CD4-positive, alpha-beta T cell (primary cell): ENCODE measurements at places on chromosomes 11 and 22.

DNA sequence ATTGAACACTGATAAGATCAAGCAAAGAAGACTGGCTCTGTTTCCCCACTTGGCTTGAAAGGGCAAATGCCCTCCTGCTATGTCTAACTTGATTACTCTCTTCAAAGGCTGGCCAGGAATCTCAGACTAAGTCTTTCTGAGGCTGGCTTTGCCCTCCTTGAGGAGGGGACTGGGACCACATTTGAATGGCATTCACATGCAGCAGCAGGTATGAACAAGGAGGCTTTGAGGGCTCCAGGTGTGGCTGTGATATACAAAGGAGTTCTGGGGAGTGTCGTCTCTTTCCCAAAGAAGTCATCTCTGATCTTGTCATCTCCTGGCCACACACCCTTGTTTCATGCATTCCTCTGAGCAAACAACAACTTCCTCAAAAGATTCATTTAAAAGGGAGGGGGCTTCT lies 130.8 kb downstream of the ARL14EP start:
- DNase-seq = no peak

GRCh38 chr11:35981581-35981980 lies 37.7 kb downstream of the LDLRAD3 start:
- DNase-seq = no peak

DNA sequence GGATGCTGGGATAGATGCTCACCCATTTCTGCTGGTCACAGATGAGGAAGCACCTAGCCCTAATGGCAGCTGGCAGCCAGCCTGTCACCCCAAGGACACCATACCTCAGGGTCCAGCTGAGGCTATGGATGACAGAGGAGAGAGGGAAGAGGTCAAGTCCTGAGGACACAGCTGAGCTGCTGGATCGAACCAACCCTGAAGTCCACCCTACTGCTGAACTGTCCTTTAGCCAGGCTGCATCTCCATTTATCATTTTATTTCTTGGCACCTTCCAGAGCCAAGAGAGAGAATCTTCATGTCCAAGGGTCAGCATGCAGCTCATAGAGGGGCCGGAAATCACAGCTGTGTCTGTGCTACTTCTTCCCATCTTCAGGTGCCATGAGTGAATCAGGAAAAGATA lies 30.9 kb downstream of the RPS6KA4 start:
- no peak for DNase-seq

DNA sequence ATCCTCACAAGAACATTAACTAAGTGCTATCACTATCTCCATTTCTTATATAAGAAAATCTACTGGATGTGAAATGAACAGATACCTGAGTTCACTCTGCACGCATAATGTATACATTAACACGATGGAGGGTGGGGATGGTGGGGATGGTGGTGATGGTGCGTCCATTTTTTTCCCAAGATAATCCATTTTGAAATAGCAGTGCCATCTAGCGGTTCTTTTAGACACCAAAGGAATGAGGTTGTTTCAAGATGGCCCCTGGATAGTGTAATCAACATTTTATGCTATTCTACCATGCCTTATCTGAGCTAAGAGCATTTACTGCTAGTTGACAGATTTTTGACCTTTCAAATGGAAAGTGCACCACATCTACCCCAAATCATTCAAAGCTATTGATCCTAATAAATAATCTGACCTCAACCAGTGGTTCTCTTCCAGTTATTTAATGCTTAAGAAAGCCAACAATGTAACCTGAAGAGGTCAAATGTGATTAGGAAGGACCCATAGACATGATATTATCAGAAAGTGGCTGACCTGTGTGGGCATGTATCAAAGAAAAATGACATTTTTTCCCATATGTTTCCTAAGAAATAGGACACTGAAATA lies 714.7 kb upstream of the TENM4 start:
- no peak for DNase-seq

DNA sequence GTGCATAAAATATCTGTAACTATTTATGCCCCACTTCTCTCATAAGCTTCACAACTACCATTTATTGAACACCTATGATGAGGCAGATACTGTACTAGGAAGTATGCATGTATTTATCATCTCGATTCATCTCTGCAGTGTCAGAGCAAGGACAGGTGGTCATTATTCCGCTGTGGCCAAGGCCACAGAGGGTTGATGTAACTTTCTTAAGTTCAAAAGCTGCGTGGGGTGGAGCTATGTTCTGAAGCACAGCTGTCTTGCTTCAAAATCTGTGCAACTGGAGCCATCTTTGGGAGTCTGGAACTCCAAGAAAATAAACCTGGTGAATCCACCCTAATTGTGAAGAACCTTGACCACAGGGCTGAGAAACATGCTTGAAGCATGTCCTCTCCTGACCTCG lies 60.2 kb upstream of the HMGXB4 start:
- DNase-seq = no peak

- no peak for DNase-seq
Observed at GRCh38 chr11:127888386-127888785, 699.0 kb downstream of the ETS1 start.

- peak; percentile 42 for DNase-seq
Observed at GRCh38 chr11:114036147-114036811, 23.2 kb upstream of the ZBTB16 start.

- DNase-seq = no peak
Observed at GRCh38 chr22:31952094-31952401, 7.7 kb downstream of the YWHAH start.

- no peak for DNase-seq
Observed at GRCh38 chr11:69650081-69650831, 9.3 kb downstream of the CCND1 start.

GRCh38 chr22:44438481-44439131 lies 59.4 kb downstream of the RTL6 start:
- no peak for DNase-seq

GRCh38 chr11:48017831-48018527 lies 37.6 kb downstream of the PTPRJ start:
- DNase-seq = no peak

GRCh38 chr11:65390996-65391395 lies 4.6 kb downstream of the FRMD8 start:
- no peak for DNase-seq
